ENCODE measurements at places on chromosomes 7 and 10.

DNA sequence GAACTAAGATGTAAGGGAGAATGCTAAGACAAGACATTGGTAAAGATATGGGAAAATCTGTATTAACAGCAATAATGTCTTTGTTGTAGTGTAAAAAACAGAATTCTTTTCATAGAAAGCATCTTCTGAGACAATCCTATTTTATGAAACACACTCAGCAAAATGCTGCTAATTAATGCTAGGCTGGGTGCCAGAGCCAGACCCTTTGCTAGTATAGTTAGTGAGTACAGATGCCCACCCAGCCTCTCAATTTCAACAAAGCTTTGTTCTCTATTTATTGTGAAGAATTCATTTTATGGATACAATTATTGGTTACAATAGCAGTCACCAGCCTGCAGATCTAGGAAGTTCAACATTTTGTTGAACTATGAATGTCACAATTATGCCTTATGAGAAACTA lies 131.0 kb downstream of the SEM1 start:
- no peak for DNase-seq

GRCh38 chr10:52623761-52624160 lies 148.8 kb downstream of the MBL2 start:
- DNase-seq, result no peak

GRCh38 chr7:44693641-44694313 lies 54.9 kb upstream of the ZMIZ2 start:
- DNase-seq, result no peak

DNA sequence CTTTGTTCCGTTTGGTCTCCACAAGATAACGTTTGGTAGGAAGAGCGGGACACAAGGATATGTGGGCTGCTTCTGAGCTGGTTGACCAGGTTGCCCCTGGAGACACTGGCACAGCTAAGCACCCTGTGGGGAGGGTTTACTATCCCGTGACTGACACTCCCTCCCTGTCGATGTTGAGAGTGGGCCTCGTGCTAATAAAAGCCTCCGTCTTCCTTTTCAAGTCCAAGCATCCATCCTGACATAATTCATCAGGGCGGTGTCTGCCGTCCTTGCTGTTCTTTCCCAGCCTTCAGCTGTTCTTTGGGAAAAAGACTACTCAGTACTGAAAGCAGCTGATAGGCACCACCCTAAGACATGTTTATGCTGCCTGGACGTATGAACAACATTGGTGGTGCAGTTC lies 49.6 kb downstream of the SHH start:
- no peak for DNase-seq

GRCh38 chr10:18968159-18968558 lies 80.4 kb upstream of the MALRD1 start:
- DNase-seq, result no peak

DNA sequence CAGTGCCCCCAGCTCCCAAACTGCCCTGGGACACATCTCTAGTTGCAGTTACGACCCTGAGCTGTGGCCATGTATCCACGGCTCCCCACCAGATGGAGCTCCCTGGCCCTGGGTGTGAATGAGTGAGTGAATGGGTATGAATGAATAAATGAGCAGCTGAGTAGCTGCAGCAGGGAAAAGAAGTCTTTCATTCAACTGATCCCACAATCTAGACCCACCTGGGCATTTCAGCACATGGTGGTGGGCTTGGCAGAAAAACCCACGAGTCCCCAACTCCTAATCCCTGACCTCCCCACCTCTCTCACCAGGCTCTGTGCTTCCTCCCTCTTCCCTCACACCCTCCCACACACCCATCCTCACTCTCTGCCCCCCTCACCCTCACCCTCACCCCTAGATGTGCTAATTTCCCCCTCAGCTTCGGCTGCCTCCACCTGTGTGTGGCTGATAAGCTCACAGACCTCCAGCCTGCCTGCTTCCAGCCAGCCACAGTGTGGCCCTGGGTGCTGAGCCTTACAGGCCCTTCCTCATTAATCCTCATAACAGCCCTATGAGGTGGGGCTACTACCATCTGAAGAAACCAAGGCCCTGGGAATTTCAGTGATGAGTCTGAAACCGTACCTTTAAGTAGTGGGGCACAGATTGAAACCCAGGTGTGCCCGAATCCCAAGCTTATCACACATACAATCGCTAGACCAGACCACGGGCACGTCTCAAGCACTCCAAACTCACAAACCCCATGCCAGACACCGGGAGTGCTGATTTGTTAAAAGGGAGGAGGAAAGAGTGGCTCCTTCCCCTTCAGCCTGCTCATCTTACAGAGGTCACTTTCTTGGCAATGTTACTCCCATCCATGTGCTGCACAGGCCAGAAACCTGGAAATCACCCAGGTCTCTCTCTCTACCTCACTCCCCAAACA lies 2.2 kb upstream of the ATP6V1F start:
- no peak for DNase-seq

DNA sequence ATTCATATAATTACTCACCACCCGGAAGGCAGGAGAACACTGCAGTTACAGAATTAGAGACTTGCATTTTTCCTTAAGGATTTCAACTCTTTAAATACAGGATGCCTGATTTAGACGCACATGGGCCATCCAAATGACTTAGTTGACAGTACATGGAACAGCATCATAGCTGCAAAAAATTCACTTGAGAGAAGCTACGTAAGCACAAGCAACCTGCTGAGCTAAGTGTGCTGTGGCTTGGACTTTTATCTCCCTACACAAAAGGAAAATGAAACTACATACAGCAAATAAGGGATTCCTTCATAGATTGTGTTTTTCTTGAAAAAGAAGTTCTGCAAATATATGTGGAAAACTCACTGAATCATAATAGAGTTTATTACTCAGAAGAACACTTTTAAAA lies 152.6 kb downstream of the POU6F2 start:
- DNase-seq, result no peak

GRCh38 chr10:72461085-72461484 lies 106.4 kb upstream of the DNAJB12 start:
- no peak for DNase-seq

DNA sequence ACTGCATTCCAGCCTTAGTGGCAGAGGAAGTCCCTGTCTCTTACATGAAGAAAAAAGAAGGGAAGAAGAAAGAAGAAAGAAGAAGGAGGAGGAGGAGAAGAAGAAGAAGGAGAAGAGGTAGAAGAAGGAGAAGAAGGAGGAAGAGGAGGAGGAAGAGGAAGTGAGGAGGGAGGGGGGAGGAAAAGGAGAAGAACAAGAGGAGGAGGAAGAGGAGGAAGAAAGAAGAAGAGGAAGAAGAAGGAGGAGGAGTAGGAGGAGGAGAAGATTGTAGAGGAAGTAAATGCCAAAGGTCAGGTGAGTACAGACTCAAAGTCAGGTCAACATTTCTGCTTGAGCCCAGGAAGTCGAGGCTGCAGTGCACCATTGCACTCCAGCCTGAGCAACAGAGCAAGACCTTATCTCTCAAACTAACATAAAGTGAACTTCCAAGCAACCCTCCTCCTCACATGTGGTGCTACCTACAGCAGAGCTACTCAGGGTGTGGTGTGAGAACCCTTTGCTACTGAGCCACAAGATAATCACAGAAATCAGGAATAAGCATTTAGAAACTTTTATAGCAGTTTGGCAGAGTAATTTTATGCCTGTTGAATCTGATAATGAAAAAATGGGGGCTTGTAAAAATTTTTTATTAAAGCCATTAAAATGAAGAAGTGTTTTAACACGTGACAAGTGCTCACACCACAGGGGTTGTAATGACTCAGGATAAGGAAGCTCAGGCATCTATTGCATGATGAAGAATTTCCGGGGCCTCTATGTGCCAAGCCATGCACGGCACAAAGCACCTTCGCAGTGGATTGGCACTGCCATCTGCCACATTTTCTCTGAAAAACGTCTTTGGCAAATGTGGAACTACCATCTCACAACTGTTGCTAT lies 224.9 kb upstream of the AUTS2 start:
- DNase-seq, result no peak

GRCh38 chr10:49115796-49116508 lies 630 bp upstream of the VSTM4 start:
- no peak for DNase-seq

DNA sequence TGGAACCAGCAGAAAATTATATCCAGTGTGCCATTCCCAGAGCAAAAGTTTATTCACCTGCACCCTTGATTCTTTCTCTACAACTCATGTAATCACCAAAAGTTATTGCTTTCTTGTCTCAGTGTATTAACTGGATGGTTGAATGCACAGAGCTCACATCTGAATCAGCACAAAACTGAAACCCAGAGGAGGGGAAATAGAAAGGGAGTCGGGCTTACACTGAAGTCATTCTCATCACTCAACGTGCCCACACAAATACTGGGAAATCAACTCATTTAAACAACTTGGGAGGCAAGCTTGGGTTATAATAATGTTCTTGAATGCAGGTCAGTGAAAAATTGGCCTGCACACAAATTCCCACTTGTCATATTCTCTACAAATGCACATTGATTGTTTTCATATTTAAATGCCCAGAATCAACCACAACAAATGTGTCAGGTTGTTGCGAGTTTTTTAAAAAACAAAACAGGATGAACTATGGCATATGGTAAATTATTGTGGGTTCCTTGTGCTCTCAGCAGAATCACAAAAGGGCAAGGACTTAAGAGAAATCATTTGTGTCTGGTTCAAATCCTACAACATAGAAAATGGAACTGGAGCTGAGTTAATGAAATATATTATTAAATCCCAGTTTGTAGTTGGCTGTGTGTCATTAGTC lies 125.9 kb upstream of the NOBOX start:
- DNase-seq, result no peak

GRCh38 chr7:131007439-131008330 lies 273.7 kb upstream of the KLF14 start:
- DNase-seq, result no peak

DNA sequence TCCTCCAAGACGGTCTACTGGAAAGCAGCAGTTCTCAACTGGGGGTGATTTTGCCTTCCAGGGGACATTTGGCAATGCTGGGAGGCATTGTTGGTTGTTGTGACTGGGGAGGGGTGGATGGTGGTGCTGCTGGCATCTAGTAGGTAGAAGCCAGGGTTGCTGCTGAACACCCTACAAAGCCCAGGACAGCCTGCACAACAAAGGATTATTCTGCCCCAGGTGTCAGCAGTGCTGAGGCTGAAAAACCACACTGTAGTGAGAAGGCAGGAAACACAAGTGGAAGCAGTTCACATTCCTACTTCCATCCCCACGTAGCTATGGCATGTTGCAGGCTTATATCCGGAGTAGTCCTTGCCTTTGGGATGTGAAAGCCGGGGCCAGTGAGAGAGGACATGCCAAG lies 86.9 kb downstream of the AOAH start:
- DNase-seq, result no peak

DNA sequence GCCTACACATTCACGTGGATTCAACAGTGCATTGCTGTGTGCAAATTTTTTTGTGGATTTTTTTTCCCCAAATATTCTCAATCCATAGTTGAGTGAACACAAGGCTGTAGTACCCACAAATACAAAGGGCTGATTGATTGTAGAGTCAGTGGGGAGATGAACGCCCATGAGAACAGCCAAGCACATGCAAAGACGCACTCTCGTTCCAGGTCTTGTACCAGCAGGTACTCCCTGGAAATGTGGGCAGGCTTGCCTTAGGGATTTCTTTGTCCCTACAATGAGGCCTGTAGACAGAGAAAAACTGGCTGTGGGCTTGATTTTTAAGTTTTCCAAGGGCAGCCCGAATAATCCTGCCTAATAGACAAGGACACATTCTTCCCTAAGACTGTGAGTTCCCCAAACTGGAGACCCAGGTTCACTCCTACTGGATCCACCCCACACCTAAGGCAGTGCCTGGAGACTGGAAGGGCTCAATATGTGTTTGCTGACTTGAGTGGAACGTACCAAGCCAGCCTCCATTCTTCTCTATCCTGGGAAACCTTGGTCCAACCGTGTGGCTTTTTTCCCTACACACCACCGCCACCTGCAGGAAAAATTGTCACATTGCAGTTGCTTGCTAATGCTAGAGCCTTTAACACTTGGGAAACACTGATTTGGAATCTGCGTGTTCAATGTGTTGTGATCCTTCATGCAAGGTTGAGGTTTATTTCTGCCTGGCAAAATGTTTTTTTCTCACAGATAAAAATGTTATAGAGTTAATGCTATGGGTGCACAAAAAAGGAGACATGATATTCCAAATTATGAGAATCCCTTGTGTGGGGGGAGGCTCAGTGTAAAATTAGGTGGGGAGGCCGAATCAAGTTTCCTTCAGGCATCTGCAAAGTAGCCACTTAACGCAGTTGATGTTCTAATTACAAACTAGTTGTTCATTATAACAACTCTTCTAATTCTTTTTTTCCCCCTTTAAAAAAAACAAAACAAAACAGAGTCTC lies 49.3 kb downstream of the PPP1R17 start:
- DNase-seq, result no peak

GRCh38 chr7:102390697-102391484 lies 5.3 kb upstream of the PRKRIP1 start:
- DNase-seq, result peak; percentile 57

GRCh38 chr7:122987463-122987862 lies 8.0 kb downstream of the TAS2R16 start:
- DNase-seq, result no peak

- no peak for DNase-seq
These were observed 118.1 kb downstream of the GNAT3 start for GRCh38 chr7:80393786-80394185.

DNA sequence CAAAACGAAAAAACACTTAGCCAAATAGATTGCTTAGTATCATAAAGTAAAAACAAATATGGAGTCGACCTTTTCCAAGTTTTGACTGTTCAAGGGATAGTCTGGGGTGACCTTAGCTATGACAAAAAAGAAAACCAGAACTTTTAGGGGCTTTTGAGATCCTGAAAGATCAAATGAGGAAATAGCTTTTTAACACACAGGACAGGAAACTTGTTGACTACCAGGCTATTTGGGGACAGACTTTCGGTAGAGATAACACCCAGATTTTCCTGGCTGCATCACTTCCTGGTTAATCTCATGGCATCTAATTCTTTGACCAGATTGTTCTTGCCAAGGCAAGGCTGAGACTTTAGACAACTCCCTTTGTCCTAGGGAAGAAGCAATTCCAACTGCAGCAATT lies 34.5 kb upstream of the EGR2 start:
- no peak for DNase-seq

DNA sequence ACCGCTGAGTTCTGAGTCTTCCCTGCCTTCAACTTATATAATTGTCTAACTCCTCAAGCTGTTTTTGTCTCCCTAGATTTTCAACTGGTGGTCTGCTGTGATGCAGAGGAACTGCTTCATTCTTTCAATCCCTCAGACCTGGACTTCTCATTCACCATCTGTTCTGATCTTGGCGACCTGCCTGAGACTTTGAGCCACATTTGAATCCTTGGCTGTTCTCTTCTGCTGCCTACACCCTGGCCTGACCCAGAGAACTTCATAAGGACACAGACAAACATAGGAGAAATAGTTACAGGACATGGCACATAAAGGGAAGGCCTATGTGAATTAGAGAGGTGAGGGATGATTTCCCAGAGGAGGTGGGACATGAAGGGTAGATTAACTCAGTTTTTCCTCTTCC lies 326.7 kb downstream of the PTEN start:
- no peak for DNase-seq

- no peak for DNase-seq
These were observed 4.5 kb upstream of the ZNF438 start for GRCh38 chr10:31036209-31036608.

GRCh38 chr10:51767103-51767763 lies 67.8 kb upstream of the CSTF2T start:
- no peak for DNase-seq

- no peak for DNase-seq
These were observed 1290.3 kb upstream of the SORCS1 start for GRCh38 chr10:108454793-108455192.

- DNase-seq, result no peak
These were observed 80.0 kb downstream of the CELF2 start for GRCh38 chr10:11097686-11098085.

GRCh38 chr7:158550886-158551452 lies 36.7 kb downstream of the PTPRN2 start:
- DNase-seq, result no peak
